ENCODE measurements at places on chromosomes 12 and 14.

DNA sequence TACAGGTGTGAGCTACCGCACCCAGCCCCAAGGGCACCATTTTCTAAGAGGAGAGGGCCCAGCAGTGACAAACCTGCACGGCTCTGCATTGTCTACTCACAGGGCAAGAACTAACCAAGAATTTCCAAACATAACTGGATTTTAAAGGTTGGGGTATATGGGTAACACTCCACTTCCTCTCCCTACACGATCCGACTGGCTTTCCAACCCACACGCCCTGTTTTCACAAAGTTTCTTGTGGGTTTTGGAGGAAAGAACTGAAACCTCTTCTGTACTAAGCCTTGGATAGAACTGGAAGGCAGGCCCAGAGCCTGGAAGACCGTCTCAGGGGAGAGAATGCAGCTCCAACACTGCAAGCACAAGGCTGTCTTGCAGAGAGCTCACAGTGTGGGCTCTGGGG is 24.9 kb downstream of the SNRNP35 start:
- DNase-seq: no peak

DNA sequence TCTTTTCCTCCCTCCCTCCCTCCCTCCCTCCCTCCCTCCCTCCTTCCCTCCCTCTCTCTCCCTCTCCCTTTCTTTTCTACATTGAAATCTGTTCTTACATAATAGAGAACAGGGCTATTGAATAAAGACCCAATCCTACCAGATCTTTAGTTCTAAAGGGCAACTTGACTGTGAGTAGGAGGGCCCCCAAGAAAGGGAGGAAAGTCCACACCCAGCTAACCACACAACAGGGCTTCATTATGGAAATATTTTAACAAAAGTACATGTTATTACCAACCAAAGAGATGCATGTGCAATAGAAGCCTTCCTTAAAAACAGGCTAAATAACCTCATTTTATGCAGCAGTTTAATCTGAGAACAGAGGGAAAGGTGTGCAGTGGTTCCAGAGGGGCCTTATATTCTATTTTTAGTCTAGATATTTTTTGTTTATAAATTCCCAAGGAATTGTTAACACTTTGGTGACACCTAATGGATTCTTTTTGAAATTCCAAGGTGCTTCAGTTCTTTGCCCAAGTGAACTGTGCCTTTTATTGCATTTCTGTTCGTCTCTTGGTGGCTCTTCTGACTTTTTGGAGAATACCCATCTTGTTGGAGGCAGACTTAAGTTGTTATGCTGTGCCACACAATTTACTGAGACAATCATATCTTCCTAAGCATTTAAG is 63.0 kb downstream of the GNS start:
- no peak for DNase-seq

DNA sequence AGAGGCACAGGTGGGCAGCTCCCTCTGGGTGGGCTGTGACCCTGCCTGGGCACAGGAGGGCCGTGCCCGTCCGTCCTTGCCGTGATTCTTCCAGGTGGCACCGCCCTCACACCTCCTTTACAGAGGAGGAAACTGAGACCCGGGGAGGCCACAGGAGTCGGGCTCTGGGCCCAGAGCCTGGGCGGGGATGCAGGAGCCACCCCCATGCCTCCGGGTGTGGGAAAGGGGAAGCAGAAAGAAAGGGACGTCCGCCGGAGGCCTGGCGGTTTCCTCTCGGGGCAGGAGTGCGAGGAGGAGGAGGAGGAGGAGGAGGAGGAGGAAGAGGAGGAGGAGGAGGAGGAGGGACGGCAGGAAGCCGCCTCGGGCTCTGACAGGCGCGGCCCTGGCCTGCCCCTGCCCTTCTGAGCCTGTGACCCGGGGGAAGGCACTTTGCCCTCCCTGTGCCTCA is 23.0 kb downstream of the SH2B3 start:
- no peak for DNase-seq

- no peak for DNase-seq
Measured at GRCh38 chr12:91434081-91434480, 251.5 kb upstream of the DCN start.

- peak; percentile 11 for DNase-seq
Measured at GRCh38 chr14:42299692-42300091, 693.0 kb downstream of the LRFN5 start.

GRCh38 chr14:101076451-101077198 is 173.1 kb upstream of the RTL1 start:
- DNase-seq: peak; percentile 6

DNA sequence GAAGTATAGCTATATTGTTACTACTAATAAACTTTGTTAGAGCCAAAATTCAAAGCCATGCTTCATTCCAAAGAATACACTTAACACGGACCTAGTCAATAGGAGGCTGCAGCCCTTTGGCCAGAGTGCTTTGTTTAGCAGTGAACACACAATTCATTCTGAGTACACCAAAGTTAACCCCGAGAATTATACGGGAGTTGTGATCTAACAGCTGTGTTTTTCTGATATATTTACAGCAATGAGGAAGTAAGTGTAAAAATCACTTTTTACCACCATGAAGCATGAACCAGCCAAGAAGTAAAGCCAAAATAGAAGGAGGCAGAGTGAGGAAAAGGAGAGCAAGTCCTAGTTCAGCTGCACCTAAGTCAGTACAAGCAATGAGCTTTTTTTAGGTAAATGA is 156.8 kb upstream of the PDE3A start:
- no peak for DNase-seq

DNA sequence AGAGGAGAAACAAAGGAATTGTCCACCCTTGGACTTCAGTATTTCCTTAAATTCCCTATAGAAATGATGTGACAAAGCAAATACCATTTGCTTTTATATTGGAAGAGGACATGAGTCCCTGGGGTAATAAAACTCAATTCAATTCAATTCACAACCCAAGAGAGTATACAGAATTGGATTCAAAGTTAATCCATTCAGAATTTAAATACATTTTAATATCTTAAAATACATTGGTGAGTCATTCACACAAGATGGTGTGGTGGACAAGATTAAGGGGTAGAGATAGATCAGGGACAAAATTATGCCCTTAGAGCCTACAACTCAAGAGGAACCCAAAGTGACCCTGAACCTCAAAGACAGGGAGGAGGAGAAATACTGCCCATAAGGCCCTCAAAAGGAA is 495.0 kb upstream of the TMPO start:
- no peak for DNase-seq

GRCh38 chr14:69620211-69620611 is 8.8 kb downstream of the SUSD6 start:
- DNase-seq: no peak

GRCh38 chr12:101697930-101698799 is 725 bp downstream of the CHPT1 start:
- DNase-seq: no peak

- DNase-seq: no peak
Measured at GRCh38 chr14:100731846-100732765, 5.4 kb downstream of the DLK1 start.

DNA sequence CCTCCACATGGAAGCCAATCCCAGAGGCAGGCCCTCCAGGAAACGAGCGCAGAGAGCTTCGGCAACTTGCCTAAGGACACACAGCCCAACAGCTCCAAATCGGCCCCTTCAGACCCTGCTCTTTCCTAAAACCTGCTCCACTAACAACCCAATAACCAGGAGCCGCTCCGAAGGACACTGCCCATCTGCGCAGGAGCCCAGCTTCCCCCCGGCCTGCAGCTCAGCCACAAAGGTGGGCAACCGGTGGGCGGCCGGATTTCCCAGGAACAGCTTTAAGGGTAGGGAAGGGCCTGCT is 13.6 kb downstream of the RAB35 start:
- DNase-seq: no peak

DNA sequence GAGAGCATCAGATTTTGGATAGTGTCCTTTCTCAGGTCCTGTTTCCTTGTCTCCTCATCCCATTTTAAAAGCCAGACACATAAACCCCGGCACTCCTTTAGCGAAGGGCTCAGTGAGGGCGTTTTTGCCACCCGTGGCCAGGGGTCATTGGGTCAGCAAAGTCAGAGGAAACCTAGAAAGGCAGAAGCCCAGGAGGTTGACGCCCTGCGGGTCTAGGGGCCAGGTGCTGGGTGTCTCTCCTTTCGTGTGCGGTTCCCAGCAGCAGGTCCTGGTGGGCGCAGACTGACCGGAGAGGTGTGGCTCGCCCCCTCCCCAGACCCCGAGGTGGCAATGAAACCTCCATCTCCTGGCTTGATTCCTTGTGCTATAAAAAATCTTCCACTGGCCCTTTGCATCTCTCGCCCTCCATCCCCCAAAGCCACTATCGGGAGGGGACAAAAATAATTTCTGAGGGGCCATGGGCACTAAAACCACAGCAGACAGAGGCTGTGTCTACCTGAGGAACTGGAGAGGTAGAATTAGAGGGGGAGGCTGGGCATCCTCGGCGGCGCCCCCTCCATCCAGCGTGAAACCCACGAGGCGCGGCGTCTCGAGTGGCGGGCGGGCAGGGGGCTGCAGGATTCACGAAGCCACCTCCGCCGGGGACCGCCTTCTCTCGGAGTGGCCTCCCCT is 858 bp upstream of the FRMD6 start:
- no peak for DNase-seq

DNA sequence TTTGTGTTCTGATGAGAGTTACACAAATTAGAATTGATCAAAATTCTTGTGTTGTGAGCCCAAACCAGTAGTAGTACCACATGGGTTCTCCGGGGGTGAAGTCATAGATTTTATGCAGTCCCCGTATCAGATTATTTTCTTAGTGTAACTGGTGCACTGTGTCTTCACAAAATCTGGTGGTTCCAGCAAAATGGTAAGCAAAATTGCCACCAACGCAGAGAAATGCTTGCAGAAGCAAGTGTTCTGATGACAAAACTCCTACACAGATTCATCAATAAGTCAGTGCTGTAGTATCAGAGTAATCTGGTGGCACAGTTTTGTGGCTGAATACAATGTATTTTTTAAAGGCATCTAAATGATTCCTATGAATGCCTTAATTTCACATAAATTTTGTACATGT is 1.3 kb upstream of the CACNA2D4 start:
- DNase-seq: no peak

- no peak for DNase-seq
Measured at GRCh38 chr12:19904819-19905218, 463.5 kb upstream of the PDE3A start.

GRCh38 chr12:58916921-58917511 is 3.3 kb downstream of the LRIG3 start:
- no peak for DNase-seq

GRCh38 chr12:90407841-90408240 is 547.1 kb downstream of the CCER1 start:
- DNase-seq: no peak

GRCh38 chr12:116337312-116337711 is 59.8 kb upstream of the MED13L start:
- DNase-seq: no peak

GRCh38 chr12:106345746-106346145 is 11.8 kb upstream of the POLR3B start:
- DNase-seq: no peak

- DNase-seq: no peak
Measured at GRCh38 chr12:1309613-1310012, 284.8 kb downstream of the FBXL14 start.

- no peak for DNase-seq
Measured at GRCh38 chr14:22221508-22221907, 367.5 kb downstream of the DAD1 start.

DNA sequence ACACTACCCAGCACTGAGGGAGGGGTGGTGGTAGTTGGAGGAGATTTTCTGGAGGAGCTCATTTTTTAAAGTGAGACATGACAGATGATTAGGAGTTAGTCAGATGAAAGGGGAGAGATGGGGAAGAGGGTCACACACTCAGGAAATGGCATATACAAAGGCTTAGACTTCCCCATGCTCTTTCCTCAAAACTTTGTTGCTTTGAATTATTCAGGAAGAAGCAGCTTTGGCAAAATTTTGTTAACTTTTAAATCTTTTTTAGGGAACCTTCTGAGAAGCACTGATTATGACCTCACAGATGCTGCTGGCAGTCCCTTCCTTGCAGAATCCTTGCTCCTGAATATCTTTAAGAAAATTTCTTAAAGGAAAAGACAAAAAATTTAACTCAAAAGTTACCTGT is 19.8 kb downstream of the ALDH6A1 start:
- DNase-seq: no peak

GRCh38 chr14:52068615-52069306 is at the start of gene NID2:
TSS of gene NID2 (minus strand) at chr14:52069059. CDS start at chr14:52068994, 65 bp downstream.
- peak; percentile 35 for DNase-seq

DNA sequence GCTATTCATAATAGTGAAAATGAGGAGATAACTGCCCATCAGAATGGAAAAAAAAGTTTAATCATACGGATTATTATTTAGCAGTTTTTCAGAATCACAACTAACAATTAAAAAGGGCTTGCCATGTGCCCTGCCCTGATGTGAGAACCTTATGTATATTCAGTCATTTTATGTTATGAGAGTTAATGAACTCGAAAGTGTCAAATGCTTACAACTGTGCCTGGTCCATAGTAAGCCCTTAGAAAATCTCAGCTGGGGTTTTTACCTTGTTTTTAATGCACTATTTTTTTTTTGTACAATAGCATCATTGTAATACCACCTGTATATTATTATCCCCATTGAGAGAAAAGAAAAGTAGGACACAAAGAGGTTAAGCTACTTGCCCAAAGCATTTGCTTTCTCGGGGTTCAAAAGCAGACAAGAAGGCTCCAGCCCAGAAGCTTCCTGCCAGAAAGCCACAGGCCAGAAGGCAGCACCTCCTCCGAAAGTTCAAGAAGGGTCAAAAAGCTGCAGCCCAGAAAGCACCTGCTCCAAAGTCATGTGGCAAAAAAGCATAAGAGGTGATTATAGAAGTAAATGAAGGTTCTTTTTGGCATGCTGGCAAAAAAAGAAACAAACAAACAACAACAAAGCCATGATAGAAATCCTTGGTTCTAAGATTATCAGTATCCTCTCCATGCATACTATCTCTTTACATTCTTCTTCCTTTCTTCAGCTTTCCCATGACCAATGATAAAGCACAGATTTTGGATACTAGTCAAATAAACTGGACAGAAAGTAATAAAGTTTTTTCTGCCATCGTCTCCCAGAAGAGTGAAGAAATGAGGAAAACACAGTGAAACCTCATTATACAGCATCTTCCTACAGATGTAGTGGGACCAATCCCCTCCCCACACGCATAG is 59.1 kb upstream of the NAP1L1 start:
- DNase-seq: no peak

DNA sequence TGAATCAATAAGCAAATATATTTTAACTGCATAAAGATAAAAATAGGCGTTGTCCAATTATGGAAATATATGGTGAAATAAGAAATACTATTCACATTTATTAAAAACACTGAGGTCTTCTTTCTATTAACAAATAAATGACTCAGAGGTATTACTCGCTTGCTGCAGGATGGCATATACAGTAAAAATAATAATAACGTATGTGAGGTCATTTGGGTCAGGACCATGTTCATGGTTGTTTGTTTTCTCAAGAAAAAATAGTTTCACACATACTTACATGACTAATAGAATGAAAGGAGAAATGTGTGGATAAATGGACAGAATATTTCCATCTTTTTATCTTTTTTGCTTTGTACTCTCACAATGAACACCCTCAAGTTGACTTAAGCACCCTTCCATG is 46.5 kb upstream of the RTL1 start:
- DNase-seq: no peak

- no peak for DNase-seq
Measured at GRCh38 chr12:3461391-3461790, 29.6 kb upstream of the PRMT8 start.

Measured in DMS79 (cell line).